ENCODE measurements at places on chromosomes 4 and X.

- DNase-seq = no peak
Observed at GRCh38 chrX:129786210-129786651, 6.5 kb downstream of the SASH3 start.

DNA sequence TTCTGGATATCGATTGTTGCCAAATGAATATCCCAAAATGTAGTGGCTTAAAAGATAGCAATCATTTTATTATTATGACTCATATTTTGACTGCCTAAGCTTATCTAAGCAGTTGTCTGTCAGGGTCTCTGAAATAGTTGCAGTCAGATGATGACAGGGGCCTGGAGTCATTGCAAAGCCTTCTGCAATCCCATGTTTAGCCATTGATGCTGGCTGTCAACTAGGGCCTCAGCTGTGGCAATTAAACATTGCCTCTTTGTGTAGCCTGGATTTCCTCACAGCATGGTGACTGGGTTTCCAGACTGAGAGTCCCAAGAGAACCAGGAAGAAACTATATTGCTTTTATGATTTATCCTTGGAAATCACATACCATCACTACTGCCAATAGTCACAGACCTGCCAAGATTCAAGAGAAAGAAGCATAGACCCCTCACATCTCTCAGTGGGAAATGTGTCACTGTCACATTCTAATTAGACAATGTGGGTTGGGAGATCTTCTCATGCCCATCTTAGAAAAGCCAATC is 227.3 kb upstream of the NOCT start:
- DNase-seq = no peak

GRCh38 chrX:21740329-21741274 is 17.3 kb downstream of the SMPX start:
- no peak for DNase-seq

DNA sequence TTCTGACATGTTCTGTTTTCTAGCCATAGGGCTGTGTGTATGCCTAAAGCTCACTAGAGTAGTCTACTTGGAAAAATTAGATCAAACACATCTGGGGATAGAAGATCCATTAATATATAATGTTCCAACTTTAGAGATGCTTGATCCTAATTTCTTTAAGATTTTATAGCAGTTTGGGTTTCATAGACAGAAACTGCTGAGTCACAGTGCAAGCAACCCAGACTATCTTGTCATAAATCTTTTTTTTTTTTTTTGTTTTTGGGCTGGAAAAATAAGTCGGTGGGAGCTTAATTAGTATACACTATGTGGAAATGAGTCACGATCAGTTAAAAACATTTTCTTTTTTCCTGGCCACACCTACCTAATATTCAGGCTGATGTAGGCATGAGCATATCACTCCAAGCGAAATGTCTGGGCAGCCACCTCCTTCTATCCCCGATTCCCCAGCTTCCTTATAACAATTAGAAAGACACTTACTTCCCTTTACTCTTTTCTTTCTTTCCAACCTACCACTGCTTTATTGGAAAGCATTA is 58.2 kb upstream of the CASK start:
- DNase-seq = no peak

- DNase-seq = no peak
Observed at GRCh38 chrX:8848911-8849310, 47.7 kb upstream of the FAM9A start.

DNA sequence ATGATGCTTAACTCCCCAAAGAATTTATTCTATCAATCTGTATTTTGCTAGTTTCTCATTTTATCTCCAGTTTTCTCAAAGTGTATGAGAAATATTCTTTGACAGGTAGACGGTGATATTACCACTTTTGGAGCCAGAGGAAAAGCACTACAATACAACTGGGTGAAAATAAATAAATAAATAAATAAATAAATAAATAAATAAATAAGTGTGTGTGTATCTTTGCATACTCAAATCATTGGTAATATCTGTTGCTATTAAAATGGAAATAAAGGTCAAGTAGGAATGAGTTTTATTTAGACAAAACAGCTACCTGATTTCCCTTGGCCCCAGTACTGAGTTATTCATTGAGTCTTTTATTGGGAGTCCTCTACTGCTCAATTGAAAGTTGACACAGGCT is 114.3 kb downstream of the RBMX2 start:
- DNase-seq = no peak

GRCh38 chrX:40423299-40423698 is 157.5 kb upstream of the ATP6AP2 start:
- no peak for DNase-seq

DNA sequence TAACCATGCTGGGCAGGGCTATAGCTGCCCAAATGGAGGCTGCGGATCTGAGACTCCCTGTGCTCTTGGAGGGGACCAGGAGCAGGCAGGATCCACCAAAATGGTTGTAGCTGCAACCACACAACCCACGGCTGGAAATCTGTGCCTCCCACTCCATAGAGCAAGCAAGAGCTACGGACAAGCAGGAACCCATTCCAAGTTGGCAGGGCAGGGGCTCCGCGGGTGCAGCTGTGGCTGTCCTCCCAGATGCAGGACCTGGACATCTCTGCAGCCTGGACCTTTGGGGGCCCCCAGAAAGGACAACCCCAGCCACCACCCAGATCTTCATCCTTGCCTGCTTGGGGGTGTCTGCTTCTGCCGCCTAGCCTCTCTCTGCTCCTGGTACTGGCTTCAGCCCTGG is 154.1 kb upstream of the TRAM1L1 start:
- DNase-seq = no peak

GRCh38 chrX:149540621-149541520 is at the start of gene EOLA1:
EOLA1 (plus strand) TSS chrX:149541012; CDS start chrX:149545631, 4,619 bp downstream.
- peak; percentile 84 for DNase-seq

DNA sequence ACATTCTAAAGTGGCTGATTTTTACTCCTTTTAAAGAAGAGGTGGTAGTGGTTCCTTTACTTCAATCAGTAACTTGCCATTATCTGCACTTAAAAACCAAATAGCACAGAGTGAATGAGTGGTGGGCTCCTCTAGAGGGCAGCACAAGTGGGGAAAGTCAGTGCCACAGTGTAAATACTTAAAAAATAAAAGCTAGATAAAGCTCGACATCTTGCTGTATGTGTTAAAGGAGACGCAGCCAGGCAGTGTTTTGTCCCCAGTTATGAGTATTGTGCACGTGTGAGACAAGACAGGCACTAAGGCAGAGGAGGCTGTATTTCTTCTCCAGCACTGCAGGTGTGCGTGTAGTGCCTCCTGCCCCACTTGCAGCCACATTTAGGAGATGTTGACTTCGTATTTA is 24.6 kb downstream of the NAP1L5 start:
- peak; percentile 48 for DNase-seq

DNA sequence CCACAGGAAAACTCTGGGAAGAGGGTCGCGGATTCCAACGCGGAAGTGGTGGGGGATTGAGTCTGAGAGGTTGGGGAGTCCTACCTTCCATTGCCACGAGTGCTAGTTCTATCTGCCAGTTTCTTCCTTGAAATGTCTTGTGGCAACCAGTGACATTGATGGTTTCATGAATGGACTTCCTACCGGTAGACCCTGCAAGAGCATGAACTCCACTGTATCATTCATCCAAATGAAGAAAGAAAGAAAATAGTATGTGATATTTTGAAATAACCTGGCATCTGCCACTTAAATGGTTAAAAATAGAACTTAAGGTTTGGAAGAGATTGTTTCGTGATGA is 1.1 kb upstream of the SLC10A7 start:
- DNase-seq = peak; percentile 18

GRCh38 chr4:38170338-38171169 is 210.4 kb downstream of the PTTG2 start:
- no peak for DNase-seq

- DNase-seq = no peak
Observed at GRCh38 chr4:99324979-99325378, 3.8 kb upstream of the ADH1B start.

- DNase-seq = no peak
Observed at GRCh38 chr4:137156054-137156453, 376.2 kb downstream of the PCDH18 start.

- DNase-seq = no peak
Observed at GRCh38 chr4:75655562-75655961, 17.6 kb downstream of the G3BP2 start.

- no peak for DNase-seq
Observed at GRCh38 chr4:59945277-59945676, 1254.8 kb upstream of the ADGRL3 start.

GRCh38 chr4:123621072-123621705 is 224.6 kb downstream of the SPRY1 start:
- DNase-seq = no peak

GRCh38 chr4:83618431-83618830 is 82.5 kb downstream of the GPAT3 start:
- no peak for DNase-seq

DNA sequence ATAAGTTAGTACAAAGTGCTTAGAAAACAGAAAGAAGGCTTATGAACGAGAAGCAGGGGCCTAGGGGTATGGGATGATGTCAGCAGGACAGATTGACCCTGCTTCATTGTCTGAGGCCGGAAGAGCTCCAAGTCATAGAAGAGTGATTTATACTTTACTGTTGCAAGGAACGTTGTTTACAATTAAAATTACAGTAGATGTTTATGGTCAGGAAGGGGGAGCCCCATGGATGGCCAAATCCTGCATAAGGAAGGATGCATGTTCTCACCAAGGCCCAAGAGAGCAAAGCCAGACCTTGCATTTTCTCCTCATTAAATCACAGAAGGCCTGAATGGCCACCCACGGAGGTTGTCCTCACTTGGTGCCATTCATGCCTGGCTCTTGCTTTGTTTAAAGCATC is 115.3 kb downstream of the LDB2 start:
- DNase-seq = no peak

DNA sequence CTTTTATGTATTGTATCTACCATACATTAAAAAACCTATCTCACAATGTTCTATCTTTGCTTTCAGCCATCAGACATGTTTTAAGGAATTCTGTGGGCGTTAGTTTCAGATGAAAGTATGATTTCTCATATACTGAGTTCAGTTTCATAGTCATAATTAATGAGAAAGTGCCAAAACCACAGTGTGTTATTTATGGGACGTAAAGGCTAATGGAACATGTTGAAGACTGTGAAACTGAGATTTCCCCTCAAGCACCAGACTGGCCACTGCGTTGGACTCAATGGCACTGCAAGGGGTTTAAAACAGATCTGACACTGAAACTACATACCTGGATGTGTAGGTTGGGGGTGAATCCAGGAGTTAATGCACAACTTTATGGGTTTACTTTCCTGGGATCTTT is 32.0 kb downstream of the F8 start:
- DNase-seq = no peak

DNA sequence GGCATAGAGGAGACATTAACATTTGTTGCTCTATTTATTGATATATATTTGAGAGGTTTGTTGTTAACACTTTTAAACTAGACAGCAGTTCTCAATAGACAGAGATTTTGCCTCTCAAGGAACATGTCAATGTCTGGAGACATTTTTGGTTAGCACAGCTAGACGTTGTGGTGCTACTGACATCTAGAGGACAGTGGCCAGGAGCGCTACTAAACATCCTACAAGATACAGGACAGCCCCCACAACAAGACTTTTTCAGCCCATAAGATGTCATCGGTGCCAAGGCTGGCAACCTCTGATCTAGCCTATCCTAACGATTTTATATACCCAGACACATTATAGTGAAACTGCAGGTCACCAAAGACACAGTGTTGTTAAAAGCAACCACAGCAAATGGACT is 18.4 kb upstream of the CTSO start:
- DNase-seq = peak; percentile 21
